ENCODE measurements at places on chromosomes 4 and X.

GRCh38 chr4:153822316-153822715 is 33.4 kb upstream of the SFRP2 start:
- no peak for DNase-seq

- no peak for DNase-seq
Observed at GRCh38 chr4:128698386-128698785, 111.1 kb upstream of the JADE1 start.

- no peak for DNase-seq
Observed at GRCh38 chr4:151644622-151645021, 116.2 kb downstream of the GATB start.

GRCh38 chr4:186666252-186666651 is 57.4 kb downstream of the FAT1 start:
- DNase-seq: no peak

- no peak for DNase-seq
Observed at GRCh38 chrX:25213611-25214010, 197.8 kb upstream of the ARX start.

DNA sequence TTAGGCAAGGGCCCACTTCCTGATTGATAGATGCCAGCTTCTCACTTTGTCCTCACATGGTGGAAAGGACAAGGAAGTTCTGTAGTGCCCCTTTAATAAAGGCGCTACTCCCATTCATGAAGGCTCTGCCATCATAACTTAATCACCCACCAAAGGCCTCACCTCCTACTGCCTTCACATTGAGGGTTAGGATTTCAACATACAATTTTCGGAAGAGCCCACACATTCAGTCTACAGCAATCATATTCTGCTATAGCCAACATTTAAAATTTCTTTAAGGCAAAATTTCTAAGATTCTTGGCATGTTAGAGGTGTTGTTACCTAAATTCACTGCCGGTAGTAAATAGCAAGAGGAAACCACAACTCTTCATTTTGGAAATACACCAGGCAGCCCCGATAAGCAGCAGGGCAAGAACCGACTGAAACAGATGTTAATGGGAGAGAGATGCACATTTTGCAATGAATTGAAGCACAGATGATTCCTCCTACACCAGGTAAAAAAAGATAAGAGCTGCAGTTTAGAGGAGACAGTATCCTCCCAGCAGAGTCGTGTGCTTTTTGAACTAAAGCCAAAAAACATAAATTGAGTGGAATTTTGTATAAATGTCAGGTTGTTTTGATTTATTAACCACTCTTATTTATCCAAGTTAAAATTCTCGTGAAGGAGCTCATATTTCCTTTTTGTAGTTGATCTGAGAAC is 594.9 kb downstream of the KCTD8 start:
- DNase-seq: no peak

DNA sequence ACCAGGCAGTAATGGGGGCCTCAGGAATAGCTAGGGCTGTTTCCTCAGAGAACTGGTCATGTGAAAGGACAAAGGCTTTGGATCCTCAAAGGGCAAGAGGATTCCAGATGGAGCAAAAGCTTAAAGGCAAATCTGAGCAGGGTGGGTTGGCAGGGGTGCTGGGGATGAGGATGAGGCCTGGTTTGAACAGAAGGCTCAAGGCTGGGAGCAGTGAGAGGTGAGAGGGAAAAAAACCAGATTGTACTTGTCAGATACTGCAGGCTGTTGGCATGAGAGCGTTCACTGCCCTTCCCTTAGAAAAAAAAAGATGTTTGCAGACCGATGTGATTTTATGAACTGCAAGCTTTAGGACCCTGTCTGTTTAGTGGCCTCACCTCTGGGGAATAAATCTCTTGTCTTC is 75.3 kb upstream of the PLAC1 start:
- DNase-seq: no peak

Data from fibroblast of gingiva (primary cell).